ENCODE measurements at places on chromosomes 1 and 21.

GRCh38 chr21:33817138-33817537, 98.5 kb downstream of the ATP5PO start:
- no peak for DNase-seq

- DNase-seq, result no peak
Measured at GRCh38 chr21:28602546-28602945, 390.1 kb downstream of the LTN1 start.

- no peak for DNase-seq
Measured at GRCh38 chr1:184597650-184598357, 156.9 kb downstream of the EDEM3 start.

GRCh38 chr1:32398401-32398800, 4.2 kb upstream of the BSDC1 start:
- DNase-seq, result peak; percentile 24

DNA sequence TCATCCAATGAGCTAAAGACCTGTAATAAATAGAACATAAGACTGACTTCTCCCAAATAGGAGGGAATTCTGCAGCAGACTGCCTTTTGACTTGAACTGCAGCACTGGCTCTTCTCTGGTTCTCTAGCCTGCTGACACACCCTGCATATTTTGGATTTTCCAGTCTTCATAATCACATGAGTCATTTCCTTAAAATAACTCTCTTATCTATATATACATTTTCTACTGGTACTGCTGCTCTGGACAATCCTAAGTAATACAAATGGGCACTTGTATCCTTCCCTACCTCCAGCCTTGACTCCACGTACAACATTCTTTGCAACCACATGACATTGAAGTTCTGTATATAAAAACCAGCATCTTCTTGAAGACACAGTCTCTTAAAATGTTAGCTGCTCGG, 429.4 kb upstream of the TMPRSS15 start:
- DNase-seq, result peak; percentile 31
